ENCODE measurements at places on chromosomes 12 and 14.

DNA sequence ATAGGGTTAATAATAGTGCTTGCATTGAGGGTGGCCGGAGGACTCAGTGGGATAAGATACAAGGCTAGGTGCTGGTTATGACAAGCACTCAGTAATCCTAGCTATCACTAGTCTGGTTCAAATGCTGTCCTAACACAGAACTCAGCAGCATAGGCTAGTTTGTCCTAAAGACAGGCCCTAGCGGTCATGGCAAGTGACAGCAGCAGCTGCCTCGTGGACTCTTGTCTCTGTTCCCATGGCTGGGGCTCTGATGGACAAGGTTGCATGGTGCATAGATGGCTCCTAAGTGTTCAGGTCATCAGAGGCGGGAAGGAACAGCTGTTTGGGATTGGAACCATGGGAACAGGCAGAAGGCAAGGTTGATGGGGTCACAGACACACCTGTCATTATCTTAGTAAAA lies 42.4 kb upstream of the IGF1 start:
- DNase-seq: no peak

GRCh38 chr12:57772429-57773322 lies at the start of gene EEF1AKMT3:
Gene EEF1AKMT3 (plus strand): TSS chr12:57772614. CDS start chr12:57772725, 111 bp downstream.
- DNase-seq: no peak

GRCh38 chr14:89351516-89352404 lies 65.3 kb downstream of the FOXN3 start:
- peak; percentile 22 for DNase-seq

- no peak for DNase-seq
Measured at GRCh38 chr12:104664351-104664750, 207.6 kb downstream of the CHST11 start.

DNA sequence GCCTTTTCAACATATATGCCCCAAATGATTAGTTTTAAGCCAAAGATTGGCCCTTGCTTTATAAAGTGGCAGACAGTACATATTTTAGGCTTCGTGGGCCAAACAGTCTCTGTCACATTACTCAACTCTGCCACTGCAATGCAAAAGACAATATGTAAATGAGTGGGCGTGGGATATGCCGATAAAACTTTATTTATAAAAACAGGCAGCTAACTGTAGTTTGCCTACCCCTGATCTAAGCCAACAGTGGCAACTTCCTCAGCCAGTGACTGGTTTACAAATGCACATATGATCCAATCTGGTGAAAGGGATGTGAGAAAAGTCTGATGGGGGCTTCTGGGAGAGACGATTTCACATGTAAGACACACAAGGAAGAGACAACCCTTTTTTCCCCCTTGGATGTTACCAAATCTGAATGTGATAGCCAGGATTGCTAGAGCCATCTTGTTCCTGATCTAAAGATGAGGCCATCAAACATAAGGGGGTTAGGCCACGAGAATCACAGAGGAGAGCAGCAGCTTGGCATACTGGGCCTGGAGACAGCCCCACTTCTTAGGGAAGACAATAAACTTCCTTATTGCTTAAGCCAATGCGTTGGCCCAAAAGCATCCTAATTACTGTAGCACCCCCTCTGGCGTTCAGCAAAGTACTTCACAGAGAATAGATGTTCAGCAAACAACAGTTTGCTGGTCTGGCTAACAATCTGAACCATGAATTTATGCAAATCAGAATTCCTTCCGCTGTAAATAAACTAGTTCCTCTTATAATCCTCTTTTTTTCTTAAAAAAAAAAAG lies 75.2 kb upstream of the TMCC3 start:
- peak; percentile 28 for DNase-seq

- no peak for DNase-seq
Measured at GRCh38 chr12:56574210-56574609, 52.6 kb downstream of the RBMS2 start.

DNA sequence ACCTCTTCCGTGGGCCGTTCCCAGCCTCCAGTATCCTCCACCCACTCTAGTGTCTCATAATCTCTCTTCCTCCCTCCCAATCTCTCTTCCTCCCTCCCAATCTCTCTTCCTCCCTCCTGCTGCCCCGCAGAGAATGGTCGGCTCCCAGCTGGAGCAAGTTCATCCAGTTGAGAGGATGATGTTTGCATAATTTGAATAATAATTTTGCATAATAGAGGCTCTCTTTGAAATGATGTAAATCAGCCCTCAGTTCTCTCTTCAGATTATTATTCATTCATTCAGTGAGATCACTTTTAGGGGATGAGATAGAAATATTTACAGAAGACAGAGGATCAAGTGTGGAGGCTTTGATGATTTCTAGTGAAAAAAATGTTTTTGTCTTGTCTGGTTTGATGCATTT lies 125.0 kb downstream of the PTPN11 start:
- DNase-seq: no peak

DNA sequence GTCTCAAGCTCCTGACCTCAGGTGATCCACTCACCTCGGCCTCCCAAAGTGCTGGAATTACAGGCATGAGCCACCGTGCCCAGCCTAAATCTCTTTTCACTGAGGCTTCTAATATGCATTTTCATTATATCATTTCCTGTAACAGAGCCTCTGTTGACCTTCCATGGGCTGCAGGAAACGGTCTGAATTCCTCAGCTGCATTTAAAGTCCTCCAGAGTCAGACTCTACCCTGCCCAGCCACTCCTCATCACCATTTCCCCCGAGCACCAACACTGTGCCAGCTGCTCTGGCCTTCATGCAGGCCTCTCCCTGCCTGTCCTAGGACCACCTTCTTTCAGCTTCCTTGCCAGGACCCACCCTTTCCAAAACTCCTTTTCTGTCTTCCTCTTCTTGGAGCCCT lies 9.8 kb upstream of the NFKBIA start:
- DNase-seq: no peak

DNA sequence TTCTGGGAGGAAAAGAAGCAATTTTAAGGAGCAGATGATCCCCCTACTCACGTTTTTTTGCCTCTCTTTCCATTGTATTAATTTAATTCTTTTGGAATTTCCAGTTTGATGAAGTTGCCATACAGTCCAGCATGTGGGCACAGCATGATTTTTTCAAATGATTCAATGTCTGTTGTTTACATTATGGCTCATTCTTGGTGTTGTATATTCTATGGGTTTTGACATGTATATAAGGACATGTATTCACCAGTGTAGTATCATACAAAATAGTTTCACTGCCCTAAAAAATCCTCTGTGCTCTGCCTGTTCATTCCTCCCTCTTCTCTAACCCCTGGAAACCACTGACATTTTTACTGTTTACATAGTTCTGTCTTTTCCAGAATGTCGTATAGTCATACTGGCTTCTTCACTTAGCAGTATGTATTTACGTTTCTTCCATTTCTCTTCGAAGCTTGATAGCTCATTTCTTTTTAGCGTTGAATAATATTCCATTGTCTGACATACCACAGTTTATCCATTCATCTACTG lies 13.3 kb upstream of the KLHDC2 start:
- no peak for DNase-seq

DNA sequence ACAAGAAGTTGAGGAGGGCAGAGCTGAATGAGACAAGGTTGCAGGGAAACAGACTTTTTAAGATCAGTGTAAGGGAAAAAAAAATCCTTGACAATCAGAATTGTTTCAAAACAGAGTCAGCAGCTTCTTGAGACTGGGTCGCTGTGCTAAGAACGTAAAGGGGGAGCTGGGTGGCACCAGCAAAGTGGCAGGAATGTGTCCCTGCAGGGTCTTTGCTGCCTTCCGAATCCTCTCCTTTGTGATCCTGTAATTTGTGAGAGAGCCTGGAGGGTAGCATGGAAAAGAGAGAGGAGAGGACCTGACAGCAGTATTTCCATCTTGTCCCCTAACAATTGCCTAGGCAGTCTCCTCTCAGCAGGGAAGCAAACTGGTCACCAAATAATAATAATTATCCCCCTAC lies 472.8 kb downstream of the RGS6 start:
- no peak for DNase-seq

- no peak for DNase-seq
Measured at GRCh38 chr14:101482066-101482465, 79.2 kb upstream of the DIO3 start.

DNA sequence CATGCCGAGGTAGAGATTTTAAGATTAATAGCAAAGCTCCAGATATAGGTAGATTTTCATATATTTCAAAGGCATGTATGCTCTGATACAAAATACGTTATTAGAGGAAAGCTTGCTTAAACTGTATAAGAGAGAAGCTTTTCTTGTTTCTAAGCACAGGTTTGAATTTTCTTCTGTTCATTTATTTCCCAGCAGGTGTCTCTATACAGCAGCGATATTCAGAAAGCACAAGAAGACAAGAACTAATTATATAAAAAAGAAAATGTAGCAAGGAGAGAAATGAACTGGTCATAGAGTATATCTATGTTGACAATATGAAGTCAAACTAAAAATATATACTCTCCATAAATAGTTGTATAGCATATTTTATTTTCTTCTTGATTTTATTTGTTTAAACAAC lies 307.4 kb upstream of the NOVA1 start:
- no peak for DNase-seq

GRCh38 chr12:112938751-112939150 lies 477 bp downstream of the OAS3 start:
- DNase-seq: no peak

GRCh38 chr12:106066051-106066705 lies 72.6 kb downstream of the NUAK1 start:
- no peak for DNase-seq

GRCh38 chr14:73472185-73473114 lies 14.1 kb upstream of the NUMB start:
- DNase-seq: peak; percentile 74

DNA sequence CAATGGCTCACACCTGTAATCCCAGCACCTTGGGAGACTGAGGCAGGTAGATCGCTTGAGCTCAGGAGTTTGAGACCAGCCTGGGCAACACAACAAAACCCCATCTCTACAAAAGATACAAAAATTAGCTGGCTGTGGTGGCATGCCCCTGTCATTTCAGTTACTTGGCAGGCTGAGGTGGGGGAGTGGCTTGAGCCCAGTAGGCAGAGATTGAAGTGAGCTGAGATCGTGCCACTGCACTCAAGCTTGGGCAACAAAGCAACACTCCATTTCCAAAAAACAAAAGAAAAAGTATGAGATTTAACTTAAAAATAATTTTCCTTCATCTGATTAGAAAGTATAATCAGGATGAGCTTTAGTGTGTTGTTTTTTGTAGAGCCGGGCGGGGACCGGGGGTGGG lies 47.9 kb upstream of the BCAT1 start:
- no peak for DNase-seq

DNA sequence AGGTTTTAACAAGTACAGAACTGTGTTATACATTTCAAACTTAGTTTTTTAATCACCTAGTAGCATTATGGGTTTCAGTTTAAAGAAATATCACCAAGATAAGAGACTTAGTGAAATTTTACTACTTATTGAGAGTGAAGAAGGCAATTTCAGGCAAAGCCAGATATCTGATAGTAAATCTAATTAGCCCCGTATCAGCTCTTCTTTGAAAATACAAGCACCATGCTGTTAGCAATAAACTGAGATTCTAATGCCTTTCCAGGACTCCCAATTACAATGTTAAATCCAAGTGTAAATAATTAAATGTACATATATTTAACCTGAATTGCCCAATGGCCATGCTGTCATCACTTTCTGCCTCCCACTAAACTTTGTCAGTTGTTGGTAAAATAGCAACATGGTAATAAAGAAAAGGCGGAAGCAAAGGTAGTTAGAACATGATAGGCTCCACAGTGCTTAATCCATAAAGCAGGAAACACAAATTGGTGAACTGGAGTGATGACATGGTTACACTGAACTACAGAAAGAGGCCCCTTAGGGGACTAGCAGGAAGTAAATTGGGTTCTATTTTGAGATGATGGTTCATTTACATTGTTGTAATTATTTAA lies 646.1 kb downstream of the C12orf50 start:
- no peak for DNase-seq

DNA sequence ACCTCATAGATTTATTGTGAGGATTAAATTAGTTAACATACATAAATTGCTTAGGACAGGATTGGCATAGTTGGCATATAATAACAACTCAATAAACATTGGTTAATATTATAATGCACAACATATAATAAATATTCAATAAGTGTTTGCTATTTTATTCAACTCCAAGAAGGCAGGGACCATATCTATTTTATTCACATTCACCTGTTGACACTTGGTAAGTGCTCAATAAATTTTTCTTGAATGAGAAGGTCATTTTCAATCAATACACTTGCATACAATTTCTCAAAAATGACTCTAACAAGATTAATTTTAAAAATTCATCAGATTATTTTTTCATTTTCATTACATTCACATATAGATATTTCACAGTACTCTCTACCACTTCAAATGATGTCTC lies 12.4 kb upstream of the NUP107 start:
- DNase-seq: no peak

GRCh38 chr12:128942960-128943477 lies 89.7 kb downstream of the GLT1D1 start:
- DNase-seq: no peak

- no peak for DNase-seq
Measured at GRCh38 chr14:64965356-64966000, 6.7 kb downstream of the RAB15 start.

DNA sequence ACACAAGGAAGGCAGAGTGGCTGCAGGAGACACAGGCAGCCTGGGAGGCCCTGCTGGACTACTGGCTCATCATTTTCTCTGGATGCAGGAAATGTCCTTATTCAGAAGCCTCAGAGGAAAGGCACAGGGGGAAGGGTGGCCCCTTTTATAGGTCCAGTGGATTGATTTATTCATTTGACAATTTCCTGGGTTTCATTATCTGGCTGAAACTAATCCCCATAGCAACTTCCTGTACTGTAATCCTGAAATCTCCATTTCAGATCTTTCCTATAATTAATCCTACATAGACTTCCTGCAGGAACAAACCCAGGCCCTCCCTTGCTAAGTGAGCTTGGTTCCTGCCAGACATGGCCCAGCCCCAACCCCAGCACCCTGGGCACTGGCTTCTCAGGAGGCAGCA lies 23.0 kb downstream of the KRT76 start:
- no peak for DNase-seq

GRCh38 chr12:69919495-69919894 lies 94.5 kb downstream of the MYRFL start:
- DNase-seq: no peak

- DNase-seq: no peak
Measured at GRCh38 chr12:2287151-2287550, 234.4 kb downstream of the CACNA1C start.

DNA sequence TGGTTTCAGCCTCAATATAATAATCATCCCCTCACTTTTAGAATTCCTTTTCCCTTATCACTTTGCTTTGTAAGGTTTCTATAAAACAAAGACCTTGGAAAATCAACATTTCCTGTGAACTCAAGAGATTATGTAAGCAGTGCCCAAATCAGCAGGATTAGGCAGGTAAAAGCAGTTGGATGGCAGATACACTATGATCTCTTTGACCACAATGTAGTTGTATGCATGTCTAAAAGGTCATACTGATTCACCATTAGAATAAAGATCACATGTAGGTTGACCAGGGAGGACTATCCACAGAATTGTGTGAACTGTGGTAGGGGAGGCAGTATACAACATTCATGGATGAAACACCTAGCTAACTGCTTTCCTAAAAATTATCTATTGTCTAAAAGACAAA lies 57.5 kb downstream of the DENND5B start:
- no peak for DNase-seq

- no peak for DNase-seq
Measured at GRCh38 chr14:73973497-73973896, 23.4 kb downstream of the COQ6 start.

- peak; percentile 23 for DNase-seq
Measured at GRCh38 chr14:35287431-35288013, 4.7 kb upstream of the PSMA6 start.

Measured in CD4-positive, alpha-beta T cell treated with Interleukin-21 for 1 hour (primary cell).